Trophoblast cell (in vitro differentiated cells and primary cell): ENCODE measurements at places on chromosomes 1 and 21.

DNA sequence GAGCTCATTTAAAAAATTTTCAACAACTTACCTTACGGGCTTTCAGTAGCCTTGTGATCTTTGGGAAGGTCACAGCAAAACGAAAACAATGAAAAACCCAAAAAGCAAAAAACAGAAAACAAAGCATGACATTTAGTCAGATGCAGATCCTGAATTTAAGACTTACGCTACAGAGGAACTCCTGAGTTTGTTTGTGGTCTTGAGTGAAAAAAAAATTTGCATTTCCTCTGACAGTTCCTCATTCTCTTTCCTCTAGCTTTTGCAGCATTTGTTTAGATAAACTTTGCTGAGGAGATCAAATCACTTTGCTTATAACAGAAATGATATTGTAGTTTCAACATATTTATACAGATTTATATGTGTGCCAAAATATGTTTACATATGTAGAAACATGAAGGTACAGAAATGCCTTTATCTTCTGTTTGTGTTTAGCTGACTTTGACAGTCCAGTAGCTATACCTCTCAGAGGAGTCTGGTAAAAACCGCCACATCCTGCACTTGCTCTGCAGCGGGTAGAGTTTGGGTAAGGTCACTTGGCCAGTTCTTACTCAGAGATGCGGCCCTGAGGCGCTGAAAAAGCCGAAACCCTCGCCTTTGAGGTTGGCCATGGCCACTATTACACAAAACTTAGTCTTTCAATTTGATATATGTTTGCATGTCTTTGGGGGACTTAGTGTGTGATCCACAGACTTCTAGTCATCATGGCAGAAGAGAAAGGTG is 142.5 kb downstream of the TNR start:
- H3K27me3 ChIP-seq, result peaks cover 6% of the 10 kb centered on the region
- no peaks in the 10 kb centered on the region for H3K36me3 ChIP-seq
- H3K27ac ChIP-seq, result no peak overlapping the region
- no peak overlapping the region for H3K4me3 ChIP-seq
- H3K4me1 ChIP-seq, result peaks cover 2% of the 10 kb centered on the region

DNA sequence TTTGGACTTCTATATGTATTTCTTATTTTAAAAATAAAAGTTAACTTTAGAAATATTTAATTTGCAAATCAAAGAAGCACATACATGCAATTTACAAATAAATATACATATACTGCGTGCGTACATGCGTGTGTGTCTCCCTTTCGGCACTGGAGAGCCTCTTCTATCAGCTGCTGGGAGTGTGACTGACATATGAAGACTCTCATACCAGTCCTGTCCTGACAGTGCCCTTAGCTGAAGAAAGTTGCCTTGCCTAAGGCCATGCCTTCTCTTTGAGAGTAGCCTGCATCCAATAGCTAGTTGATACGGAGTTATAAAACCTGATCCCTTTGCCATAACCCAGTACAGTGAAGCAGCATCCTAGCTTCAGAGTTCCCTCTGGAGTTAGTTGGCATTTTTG is 282.4 kb upstream of the NEGR1 start:
- H3K4me3 ChIP-seq, result no peak overlapping the region
- H3K36me3 ChIP-seq, result no peaks in the 10 kb centered on the region
- DNase-seq, result no peak
- H3K27me3 ChIP-seq, result no peaks in the 10 kb centered on the region

GRCh38 chr1:68307378-68307787 is 75.1 kb upstream of the WLS start:
- no peak overlapping the region for H3K4me3 ChIP-seq
- peaks cover 9% of the 10 kb centered on the region for H3K4me1 ChIP-seq
- no peaks in the 10 kb centered on the region for H3K36me3 ChIP-seq
- no peak overlapping the region for H3K27ac ChIP-seq
- no peaks in the 10 kb centered on the region for H3K27me3 ChIP-seq
- no peak for DNase-seq

- H3K27ac ChIP-seq, result no peak overlapping the region
- no peaks in the 10 kb centered on the region for H3K36me3 ChIP-seq
- H3K4me1 ChIP-seq, result no peaks in the 10 kb centered on the region
- DNase-seq, result no peak
Observed at GRCh38 chr1:154659823-154660592, 52.0 kb upstream of the ADAR start.

GRCh38 chr1:54967372-54967771 is 13.1 kb upstream of the TMEM61 start:
- DNase-seq, result no peak
- no peaks in the 10 kb centered on the region for H3K36me3 ChIP-seq
- no peaks in the 10 kb centered on the region for H3K27me3 ChIP-seq
- no peak overlapping the region for H3K27ac ChIP-seq

- DNase-seq, result no peak
- peaks cover 3% of the 10 kb centered on the region for H3K36me3 ChIP-seq
- peaks cover 30% of the 10 kb centered on the region for H3K4me1 ChIP-seq
Observed at GRCh38 chr1:94058766-94059165, 62.2 kb downstream of the ABCA4 start.

GRCh38 chr1:183804387-183804786 is 533 bp upstream of the RGL1 start:
- H3K27ac ChIP-seq, result no peak overlapping the region
- H3K27me3 ChIP-seq, result no peaks in the 10 kb centered on the region
- peaks cover 2% of the 10 kb centered on the region for H3K4me1 ChIP-seq
- H3K36me3 ChIP-seq, result no peaks in the 10 kb centered on the region
- H3K4me3 ChIP-seq, result no peak overlapping the region

- H3K4me1 ChIP-seq, result peaks cover 37% of the 10 kb centered on the region
- H3K4me3 ChIP-seq, result no peak overlapping the region
- no peak overlapping the region for H3K27ac ChIP-seq
Observed at GRCh38 chr1:16015491-16015890, 2.4 kb downstream of the HSPB7 start.

DNA sequence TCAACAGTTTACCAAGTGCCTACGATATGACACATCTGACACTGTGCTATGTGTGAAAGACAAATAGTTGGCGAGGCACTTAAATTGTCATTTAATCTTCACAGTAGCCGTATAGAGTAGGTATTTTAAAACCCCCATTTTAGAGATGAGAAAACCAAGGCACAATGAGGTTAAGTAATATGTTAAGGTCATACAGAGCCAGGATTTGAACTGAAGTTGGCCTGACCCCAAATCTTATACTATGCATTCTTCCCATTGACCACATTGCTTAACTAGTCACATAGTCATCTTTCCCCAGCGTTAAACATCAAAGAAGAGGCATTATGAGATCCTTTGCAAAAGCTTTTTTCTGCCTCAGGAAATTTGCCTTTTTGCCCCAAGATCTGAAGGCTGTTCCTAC is 3.9 kb downstream of the INKA2 start:
- no peak overlapping the region for H3K27ac ChIP-seq
- no peaks in the 10 kb centered on the region for H3K36me3 ChIP-seq
- peaks cover 24% of the 10 kb centered on the region for H3K27me3 ChIP-seq
- no peak overlapping the region for H3K4me3 ChIP-seq
- DNase-seq, result no peak
- peaks cover 16% of the 10 kb centered on the region for H3K4me1 ChIP-seq

DNA sequence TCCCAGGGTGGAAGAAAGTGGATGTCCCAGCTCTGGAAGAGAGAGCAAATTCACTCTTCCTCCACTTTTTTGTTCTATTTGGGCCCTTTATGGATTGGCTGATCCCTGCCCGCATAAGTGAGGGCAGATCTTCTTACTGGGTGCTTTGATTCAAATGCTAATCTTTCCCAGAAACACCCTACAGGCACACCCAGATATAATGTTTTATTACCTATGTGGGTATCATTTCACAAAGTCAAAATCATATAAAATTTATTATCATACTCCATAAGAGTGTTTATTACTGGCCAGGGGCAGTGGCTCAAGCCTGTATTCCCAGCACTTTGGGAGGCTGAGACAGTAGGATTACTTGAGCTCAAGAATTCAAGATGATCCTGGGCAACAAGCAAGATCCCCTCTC is 16.9 kb upstream of the PLA2G4A start:
- no peaks in the 10 kb centered on the region for H3K36me3 ChIP-seq
- H3K4me3 ChIP-seq, result no peak overlapping the region
- DNase-seq, result no peak
- no peaks in the 10 kb centered on the region for H3K27me3 ChIP-seq

GRCh38 chr1:175599212-175599705 is 144.1 kb downstream of the TNR start:
- H3K27me3 ChIP-seq, result peaks cover 6% of the 10 kb centered on the region
- no peak overlapping the region for H3K27ac ChIP-seq
- no peak overlapping the region for H3K4me3 ChIP-seq
- DNase-seq, result peak; percentile 15

DNA sequence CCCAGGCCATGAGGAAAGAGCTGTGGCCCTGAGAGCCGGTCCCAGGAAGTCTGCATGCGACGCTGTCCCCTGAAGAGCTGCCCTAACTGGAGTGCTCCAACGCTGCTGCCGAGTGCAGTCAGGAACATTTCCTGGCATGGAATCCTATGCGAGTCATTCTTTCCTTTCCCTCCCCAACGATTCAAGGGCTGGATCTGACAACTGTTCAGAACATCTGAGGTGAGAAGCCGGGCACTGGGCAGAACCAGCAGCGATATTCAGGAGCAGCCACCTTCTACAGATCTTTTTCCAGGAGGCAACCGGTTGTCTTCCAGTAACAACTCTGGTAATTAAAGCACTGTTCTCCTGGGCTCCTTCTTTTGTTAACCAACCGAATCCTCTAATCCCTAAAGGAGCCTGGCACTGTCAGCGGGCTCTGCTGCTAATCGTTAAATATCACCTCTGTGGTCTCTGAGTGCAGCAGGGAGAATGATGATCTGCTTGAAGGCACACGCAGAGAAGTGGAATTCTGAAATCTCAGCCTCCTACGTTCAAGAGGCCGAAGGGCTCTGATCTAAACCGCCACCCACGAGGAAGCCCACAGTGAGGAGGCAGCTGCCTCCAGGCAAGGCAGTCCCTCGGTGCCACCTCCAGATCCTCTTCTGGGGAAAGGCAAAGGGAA is 55.8 kb downstream of the SLC45A1 start:
- no peak overlapping the region for H3K4me3 ChIP-seq
- no peak for DNase-seq
- no peaks in the 10 kb centered on the region for H3K27me3 ChIP-seq
- H3K36me3 ChIP-seq, result peaks cover 26% of the 10 kb centered on the region

DNA sequence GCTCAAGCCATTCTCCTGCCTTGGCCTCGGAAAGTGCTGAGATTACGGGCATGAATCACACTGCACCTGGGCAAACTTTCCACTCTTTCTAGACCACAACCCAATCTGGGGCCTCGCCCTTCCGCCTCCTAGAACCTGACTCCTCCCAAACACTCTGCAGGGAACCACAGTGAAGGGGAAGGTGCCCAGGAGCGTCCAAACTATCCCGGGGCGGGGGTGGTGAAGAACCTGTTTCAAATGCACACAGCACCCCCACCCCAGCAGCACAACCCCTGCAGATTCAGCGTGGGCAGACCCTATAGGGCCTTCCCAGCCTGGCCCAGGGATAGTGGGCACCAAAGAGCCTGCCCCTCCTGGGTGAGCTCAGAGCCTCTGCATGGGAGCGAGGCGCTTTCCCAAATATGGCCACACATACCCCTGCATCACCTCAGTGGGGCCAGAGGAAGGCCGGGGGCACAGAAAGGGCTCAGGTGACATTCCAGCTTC is 86.9 kb downstream of the STUM start:
- no peak overlapping the region for H3K27ac ChIP-seq
- H3K4me1 ChIP-seq, result peaks cover 9% of the 10 kb centered on the region
- H3K27me3 ChIP-seq, result no peaks in the 10 kb centered on the region
- H3K4me3 ChIP-seq, result no peak overlapping the region

DNA sequence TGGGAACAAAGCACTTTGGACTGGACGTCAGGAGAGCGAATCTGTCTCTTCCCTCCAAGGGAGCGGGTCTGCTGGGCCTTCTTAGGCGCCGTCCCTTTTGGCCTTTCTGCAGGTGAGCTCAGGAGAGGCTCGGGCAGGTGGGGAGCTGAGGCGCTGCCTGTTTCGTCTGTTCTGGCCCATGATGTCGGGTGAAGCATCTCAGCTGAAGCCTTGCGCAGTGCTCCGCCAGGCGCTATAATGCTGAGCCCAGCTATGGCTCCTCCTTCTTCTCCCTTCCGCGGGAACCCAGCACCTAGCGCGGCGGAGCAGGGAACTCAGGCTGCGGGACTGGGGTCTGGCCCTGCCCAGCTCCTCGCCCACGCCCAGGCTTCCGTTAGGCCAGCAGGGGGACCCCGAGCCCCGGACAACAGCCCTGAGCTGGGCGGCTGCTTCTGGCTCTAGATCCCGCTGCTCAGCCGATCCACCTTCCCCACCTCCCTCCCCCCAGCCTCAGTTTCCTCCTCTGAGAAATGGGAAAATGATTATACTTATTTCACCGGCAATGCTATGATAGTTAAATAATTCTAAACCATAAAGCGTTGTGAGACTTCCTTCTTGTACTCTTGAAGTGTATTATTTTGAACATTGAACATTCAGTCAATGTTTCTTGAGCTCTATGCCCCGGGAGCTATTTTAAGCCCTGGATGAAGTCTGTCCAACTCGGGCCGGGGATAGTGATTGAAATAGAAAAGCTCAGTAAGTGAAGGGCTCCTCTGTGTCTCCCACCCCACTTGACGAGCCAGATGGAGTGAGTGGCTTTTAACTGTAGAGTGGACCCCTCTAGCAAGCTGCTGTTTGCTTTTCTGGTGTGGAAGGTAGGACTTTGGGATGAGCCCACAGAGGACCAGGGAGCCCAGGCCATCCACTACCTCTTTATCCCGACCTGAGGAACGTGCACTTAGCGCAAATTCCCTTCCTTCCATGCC is 9.6 kb upstream of the ADORA1 start:
- no peaks in the 10 kb centered on the region for H3K36me3 ChIP-seq
- H3K4me3 ChIP-seq, result no peak overlapping the region
- H3K27ac ChIP-seq, result no peak overlapping the region
- no peaks in the 10 kb centered on the region for H3K4me1 ChIP-seq
